ENCODE measurements at places on chromosomes 1 and 21.

DNA sequence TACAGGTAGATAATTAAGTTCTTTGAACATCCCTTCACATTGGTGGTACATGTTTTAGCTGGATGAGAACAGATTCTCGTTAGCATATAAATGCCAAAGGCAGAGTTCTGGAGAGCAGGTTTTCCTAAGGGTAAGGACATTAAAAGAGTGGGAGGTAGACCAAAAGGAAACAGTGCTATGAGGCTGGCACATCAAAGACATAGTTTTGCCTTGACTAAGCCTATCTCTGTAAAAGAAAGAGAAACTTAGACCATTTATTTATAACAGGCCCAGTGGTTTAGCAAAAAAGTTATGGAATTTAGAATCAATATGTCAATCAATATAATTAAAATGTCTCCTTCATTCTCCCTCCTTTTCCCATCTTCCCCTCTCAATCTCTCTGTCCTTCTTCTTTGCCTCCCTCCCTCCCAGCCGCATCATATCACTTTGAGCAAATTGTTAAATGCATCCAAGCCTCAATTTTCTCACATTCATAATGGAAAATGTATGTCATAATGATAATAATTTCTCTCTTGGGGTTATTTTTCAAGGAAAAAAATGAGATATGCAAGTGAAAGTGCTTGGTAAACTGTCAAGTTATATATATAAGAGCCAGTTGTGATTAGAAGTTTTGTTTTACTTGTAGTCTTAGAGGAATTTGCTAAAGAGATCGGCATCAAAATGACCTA is 209.9 kb upstream of the SGIP1 start:
- no peak for DNase-seq

GRCh38 chr1:240553351-240553750 is 58.6 kb downstream of the GREM2 start:
- no peak for DNase-seq

DNA sequence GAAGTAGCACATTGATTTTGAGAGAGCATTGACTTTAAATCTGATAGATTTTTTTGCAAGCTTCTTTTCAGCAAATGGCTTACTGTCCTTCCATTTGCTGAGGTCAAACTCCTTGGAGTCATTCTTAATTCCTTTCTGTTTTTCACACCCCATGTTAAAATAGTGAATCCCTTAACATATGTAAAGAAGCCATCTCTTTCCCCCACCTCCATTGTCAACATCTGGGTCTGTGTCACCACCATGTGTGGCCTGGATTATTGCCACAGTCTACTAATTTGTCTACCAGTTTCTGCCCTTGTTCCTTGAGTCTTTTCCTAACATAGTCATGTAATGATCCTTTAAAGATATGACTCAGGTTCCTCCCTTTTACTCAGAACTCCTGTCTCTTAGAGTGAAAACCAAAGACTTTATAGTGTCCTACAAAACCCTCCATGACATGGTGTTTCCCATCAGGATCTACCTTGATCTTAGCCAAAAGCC is 104.7 kb downstream of the ST6GALNAC3 start:
- DNase-seq = no peak

DNA sequence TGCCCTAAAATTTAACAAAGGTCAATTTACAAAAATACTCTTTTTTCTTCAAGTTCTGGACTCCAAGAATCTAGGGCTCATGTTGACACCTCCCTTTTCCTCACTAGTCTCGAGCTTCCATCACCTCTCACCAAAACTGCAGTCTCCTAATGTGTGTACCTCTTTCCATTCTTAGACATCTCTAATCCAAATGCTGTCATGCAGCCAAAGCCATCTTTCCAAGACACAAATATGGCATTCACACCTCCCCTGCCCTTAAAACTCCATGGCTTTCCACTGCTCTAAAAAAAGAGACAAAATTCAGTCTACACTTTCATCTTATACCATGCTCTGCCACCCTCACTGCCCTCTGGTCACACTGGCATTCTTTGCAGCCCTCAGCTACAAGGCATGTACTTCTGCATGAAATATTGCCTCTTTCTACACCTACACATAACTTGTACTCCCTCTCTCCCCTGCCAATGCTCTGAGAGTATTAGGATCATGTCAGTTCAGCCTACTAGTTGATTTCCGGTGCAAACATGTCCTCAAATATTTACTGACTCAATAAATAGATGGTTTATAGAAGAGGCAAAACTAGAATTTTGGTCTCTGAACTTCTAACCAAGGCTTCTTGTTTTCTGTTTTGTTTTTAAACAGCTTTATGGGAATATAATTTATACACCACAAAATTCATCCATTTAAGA is 26.9 kb downstream of the ADSS2 start:
- no peak for DNase-seq

DNA sequence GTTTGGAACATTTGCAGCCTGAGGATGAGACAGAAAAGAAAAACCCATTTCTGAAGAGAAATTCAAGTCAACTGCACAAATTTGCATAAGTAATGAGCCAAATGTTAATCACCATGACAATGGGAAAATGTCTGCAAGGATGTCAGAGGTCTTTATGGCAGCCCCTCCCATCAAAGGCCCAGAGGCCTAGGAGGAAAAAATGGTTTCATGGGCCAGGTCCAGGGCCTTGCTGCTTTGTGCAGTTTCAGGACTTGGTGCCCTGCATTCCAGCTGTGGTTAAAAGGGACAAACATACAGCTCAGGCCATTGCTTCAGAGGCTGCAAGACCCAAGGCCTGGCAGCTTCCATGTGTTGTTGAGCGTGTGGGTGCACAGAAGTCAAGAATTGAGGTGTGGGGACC is 13.4 kb downstream of the RBM11 start:
- no peak for DNase-seq

DNA sequence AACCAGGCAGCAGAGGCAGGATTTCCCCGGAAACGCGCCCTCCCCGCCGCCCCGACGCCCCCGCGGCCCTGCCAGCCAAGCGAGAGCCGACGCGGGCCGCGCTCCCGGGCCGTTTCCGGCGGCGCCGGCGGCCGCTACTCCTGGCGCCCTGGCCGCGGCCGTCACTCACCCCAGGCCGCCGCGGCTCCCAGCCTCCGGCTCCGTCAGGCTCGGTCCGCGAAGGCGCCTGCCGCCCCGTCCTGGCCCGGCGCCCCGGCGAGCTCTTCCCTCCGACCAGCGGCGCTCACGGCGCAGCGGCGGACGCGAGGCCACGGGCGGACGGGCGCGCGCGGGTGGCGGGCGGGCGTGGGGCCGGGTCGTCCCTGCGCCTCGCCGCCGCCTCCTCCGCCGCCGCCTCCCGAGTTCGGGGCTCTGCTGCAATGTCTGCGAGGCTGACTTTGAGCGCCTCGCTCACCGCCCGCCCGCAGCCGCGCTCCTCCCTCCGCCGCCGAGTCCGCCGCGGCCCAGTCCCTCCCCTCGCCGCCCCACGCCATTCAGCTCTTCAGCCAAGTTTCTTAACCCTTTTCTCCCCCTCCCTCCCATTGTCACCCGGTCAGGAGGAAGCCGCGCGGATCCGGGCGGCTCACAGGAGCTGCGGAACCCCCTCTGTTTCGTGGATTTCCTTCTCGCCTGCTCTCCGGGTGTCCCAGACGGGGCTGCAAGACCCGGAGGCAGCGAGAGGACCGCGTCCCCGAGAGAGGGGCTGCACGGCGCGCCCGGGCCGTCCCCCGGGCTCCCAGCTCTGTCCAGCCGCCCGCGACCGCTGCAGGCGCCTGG is at the start of gene NRIP1:
Gene NRIP1, minus strand, starts transcription at position 425 of the 816 bp plus-strand sequence. CDS start 96,808 bp downstream, outside the sequence.
- DNase-seq = peak; percentile 87

DNA sequence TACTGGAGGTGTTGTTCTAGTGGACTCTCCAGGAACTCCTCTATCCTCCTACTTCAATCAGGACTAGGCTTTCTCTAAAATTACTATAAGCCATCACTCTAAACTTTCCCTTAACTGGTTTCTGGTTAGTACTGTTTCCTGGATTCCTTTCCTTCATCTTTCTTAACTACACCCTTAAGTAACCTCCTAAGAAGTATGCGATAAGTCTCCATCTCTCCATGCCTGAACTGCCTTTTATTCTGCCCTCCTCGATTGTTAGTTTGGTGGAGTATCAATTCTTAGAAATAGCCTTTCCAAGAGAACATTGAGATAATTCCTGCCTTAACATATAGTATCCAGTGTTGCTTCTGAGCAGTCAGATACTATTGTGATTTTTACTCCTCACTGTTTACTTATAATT is 162.9 kb upstream of the PDE4B start:
- no peak for DNase-seq

DNA sequence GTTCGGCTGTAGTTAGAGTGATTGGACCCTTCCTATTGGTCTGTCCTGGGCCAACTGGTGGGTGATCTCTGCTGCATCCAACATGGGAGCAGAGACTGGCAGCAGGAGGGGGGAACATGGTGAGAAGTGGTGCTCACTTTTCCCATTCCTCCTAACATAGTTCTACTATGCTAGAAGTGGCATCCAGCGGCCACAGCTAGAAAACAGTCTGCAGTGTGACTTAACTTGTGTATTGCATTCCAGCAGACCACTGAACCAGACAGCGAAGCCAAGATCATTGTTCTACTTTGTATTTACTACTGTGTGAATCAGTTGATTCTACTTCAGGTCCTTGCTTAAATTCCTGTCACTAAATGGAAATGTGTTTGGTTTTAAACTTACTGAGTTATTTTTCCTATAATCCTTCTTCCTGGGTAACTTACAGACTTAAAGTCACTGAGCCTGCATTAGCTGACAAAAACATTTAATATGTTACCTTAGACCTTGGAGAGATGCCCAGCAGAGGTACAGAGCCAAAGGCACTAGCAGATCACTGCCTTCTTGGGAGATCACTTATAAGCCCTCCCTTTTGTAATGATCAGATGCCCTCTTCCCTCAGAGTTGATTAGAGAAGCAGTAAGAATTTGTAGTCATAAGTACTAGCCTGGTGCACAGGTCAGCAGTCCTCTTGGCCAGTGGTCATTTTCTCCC is 8.2 kb downstream of the FABP3 start:
- no peak for DNase-seq

DNA sequence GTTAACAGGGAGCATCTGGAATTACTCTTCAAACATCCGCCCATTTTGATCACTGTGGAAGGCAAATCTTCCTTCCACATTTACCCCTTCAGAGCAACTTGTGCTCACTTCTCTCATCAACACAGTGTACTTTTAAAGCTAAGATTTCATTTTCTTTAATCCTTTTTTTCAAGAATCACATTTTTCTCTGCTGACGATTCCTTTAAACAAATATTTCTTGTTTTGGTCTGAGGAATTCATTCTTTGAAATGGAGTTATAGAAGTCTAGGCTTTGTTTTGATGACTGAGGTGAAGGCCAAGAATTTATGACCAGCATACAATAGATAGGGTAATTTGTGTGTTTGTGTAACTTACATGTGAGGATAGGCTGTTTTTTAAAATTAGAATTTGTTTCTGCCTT is 25.6 kb downstream of the LRRC42 start:
- DNase-seq = no peak

DNA sequence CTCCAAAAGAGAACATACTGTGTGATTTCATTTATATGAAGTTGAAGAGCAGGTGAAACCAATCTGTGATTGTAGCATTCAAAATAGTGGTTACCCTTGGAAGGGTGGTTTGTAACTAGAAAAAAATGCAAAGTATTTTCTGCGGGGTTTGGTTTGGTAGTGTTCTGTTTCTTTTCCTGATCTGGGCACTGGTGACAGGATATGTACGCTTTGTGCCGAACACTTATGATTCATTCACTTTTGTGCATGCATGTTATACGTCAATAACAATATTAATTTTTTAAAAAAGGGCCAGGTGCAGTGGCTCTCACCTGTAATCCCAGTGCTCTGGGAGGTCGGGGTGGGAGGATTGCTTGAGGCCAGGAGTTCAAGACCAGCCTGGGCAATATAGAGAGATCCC is 63.8 kb downstream of the CD34 start:
- no peak for DNase-seq

- peak; percentile 82 for DNase-seq
These were observed 39.8 kb upstream of the RAB4A start for GRCh38 chr1:229230893-229231753.

DNA sequence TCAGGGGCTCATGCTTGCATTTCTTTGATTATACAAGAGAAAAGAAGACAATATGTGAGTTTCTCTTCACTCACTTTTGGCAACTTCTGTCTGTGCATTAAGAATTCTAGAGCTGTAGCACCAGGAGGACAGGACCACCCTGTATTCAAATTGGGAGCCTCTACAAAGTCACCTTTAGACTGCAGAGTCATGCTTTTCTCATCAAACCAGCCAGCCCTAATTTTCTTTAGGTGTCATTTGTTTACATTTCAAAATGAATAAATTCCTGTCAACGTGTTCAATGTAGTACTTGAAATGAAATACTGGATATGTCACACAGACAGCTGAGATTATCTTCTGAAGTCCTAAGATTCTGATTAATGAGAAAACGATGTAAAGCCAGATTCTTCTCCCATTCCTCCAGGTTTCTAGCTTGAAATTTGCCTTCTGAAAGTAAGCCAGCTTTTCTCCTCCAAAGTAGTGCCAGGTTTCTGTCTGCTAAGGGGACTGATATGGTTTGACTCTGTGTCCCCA is 177.2 kb downstream of the GRIK1 start:
- no peak for DNase-seq

GRCh38 chr1:117695796-117696490 is 90.1 kb downstream of the TENT5C start:
- no peak for DNase-seq

DNA sequence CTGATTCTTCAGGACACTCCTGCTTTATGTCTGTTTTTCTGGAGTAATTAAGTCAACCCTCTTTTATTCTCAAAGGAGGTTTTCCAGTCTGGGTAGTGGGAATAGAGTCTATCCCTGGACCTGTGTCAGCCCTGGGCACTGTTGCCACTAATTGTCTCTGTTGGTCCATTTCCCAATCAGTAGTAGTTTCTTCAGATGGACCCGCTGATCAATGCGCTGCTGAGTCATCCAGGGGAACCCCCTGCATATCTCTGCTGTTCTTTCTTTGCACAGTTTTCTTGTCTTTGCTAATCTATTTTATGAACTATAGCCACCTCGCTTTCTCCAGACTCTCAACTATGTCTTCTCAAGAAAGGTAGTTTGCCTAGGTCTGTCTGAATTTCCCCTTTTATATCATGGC is 82.5 kb downstream of the TNNI3K start:
- no peak for DNase-seq

- DNase-seq = no peak
These were observed 136.8 kb downstream of the PRDM16 start for GRCh38 chr1:3205815-3206214.

DNA sequence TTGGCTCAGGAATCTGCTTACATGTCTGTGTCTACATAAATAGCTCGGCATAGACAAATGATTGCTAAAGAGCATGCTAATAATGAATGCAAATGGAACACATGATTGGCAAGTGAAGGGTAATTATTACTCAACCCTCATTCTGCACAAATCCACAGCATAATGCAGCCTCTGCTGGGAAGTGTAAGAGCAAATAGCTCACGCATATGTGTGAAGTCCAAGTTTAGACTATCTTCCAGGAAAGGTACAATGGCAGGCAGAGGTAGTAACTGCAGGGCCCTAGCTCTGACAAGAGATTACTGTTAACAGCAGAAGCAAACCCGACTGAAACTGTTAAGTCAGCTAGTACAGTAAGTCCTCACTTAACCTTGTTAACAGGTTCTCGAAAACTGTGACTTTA is 7.0 kb upstream of the IL6R start:
- no peak for DNase-seq
